NT2/D1 (cell line): ENCODE measurements at places on chromosomes 4 and X.

DNA sequence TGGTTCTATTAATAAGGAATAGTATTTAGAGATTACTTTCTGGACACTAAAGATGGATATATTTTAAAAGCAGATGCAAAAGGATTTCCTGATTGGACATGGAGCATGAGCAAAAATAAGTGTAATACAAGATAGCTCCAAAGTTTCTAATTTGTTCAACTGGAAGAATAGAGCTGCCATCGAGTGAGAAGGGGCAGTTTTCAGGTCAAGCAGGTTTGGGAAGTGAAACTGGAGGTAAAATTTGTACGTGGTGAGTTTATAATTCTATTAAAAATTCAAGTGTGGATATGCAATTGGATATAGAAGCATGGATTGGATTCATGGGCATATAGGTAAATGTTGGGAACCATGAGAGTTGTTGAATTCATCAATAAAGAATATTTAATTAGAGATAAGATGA is 31.8 kb downstream of the PRDM8 start:
- no peak for DNase-seq

DNA sequence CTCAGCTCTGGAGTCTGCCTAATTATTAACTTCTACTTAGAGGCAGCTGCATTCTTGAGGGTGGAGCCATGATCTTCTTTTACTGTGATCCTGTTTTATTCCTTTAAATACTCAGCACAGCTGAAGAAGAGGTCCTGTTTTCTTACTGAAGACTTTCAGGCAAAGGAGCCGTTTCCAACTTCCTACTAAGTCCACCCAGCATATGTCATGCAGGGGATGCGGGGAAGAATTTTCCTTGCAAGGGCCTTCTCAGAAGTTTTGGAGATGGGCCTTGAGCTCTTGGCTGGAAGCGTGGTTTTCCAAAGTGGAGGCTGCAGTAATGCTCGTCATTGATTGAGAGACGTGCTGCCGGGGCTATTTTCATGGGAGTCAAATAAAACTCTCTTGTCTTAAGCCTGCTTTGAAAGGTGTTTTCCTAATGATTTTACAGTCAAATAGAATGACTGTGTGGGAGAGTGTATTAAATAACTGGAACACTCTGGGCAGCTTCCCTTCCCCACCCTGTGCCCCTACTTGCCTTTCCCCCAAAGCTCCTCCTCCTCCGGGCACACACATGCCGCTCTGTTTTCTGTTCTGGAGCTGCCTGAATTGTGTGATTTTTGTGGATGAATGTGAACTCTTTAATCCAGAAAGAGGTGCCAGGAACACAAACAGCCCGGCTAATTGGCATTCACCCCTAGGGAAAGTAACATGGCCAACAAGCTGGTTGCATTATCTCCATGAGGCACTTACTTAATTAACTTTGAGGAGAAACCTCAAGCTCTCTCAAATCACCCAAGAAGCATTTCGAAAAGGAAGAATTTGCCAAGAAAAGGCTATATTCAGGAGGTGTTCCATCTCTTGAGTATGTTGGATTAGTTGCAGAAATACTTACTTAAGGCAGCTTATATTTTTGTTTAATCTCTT is 28.1 kb downstream of the FGF2 start:
- DNase-seq, result no peak

- DNase-seq, result no peak
Measured at GRCh38 chr4:104772849-104773248, 278.2 kb upstream of the CXXC4 start.

DNA sequence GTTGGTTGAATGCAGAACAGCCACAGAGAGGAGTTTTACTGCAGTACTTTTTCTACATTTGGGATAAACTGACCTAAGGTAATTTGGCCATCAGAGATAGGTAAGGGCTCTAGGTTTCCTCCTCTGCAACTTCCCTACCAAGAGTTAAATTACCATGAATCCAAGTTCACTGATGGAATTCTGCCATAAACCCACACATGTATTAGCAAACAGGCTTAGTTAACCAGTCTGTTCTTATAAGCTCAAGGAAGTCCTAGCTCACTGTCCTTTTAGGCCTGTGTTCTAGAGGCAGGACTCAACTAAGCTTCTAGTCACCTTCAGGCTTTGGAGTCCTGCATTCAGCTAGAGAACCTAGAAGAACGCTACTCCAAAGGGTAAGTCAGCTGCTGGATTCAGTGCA is 4.0 kb downstream of the FAM114A1 start:
- no peak for DNase-seq

DNA sequence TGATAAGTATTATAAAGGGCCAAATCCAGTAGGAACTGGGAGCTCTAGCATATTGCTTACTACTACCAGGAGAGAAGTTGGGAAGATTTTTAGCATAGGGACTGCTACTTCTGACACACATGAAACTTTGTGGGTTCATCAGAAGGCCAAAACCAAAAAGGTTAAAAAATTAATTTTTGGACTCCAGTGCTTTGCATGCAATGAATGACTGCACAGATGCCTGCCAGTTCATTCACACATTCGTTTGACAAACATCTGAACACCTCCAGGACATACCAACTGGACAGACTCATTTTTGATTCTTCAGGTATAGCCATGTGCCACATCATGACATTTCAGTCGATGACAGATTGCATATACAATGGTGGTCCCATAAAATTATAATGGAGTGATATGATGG is 79.8 kb downstream of the MID1IP1 start:
- no peak for DNase-seq

DNA sequence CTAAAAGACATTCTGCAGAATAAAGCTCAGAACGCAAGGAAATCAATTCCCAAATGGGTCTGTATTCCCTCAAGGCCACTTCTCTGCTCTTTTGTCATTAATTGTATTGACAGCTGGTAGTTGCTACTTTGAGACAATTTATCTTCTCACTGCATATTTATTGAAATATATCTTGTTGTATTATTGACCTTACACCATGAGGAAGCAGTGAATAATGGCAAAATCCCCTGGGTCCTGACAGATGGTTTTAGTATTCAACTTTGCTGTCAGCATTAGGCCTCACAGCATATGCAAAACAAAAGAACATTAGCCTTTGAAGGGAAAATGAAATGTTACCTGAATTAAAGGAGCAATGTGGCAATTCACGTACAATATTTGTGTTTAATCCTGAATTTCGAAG is 406.1 kb upstream of the TRAM1L1 start:
- DNase-seq, result no peak

DNA sequence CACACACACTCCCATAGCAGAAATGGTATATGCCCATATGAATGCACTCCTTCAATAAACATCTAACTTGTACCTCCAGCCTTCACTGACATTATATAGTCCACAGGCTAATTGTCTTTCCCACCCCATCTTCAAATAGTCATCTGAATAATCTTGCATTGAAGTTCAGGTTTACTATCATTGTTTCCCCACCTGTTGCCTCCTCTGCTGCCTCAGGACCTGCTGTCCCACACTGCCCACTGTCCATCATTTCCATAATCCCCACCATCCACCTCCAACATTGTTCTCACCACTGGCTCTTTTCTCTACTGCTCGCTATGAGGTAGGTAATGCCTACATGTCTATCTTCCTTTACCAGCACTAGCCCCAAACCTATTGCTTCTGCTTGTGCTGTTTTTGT is 66.1 kb downstream of the TBC1D9 start:
- no peak for DNase-seq

- no peak for DNase-seq
Measured at GRCh38 chr4:76780781-76781697, 116.9 kb downstream of the SOWAHB start.

DNA sequence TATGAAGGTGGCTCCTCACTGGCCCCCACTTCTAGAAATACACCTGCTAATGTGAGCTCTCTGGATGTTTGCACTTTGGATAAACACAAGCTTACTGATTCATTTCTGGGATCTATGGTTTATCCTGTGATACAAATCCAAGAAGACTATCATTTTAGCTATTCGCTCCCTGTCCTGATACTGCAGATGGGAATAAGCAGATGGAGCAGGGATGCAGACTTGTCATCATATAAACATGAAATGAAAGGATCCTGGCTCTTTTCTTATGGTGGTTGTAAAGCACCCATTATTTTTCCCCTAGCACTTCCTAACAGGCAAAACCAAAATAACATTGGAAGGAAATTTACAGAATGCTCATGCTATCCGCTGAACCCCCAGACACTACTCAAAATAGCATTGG is 162.9 kb upstream of the NOCT start:
- no peak for DNase-seq

GRCh38 chr4:119300101-119300978 is 21.6 kb downstream of the FABP2 start:
- peak; percentile 74 for DNase-seq

DNA sequence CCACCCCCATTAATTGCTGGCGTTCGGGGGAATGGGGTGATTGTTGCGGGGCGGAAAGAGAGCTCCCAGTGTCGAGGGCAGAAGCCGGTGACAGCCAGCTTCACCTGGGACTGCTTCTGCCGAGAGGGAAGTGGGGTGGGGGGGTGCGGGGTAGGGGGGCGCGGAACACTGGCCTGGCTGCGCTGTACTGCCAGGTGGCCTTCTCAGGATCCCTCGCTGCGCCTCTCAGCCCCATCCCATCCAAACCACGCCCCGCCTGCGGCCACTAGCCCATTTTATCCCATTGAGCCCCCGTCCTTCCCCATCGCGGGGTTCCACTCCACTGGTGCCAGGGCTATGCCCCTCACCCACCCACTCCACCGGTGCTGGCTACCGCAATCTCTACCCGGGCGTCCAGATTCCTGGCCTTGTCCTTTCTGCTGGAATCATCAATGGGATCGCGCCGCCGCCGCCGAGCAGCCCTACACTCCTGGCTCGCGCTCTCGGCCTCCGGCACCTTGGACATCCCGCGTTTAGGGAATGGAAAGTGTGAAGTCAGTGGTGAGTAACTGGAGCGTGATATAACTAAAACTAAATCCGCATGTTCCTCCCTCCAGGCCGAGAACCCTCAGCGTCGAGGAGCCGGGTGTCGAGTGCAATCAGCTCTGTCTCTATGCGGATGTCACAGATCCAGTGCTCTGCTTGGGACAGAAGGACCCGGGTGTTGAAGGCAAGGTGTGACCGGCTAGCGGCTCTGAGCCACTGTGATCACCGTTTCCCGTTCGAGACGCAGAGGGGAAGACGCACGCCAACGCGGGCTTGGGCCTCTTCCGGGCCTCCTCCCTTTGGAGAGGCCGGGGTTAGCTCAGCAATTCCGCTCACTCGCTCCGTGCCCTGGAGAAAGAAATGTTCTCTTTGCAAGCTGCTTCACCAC is 20.5 kb downstream of the NKX3-2 start:
- no peak for DNase-seq

DNA sequence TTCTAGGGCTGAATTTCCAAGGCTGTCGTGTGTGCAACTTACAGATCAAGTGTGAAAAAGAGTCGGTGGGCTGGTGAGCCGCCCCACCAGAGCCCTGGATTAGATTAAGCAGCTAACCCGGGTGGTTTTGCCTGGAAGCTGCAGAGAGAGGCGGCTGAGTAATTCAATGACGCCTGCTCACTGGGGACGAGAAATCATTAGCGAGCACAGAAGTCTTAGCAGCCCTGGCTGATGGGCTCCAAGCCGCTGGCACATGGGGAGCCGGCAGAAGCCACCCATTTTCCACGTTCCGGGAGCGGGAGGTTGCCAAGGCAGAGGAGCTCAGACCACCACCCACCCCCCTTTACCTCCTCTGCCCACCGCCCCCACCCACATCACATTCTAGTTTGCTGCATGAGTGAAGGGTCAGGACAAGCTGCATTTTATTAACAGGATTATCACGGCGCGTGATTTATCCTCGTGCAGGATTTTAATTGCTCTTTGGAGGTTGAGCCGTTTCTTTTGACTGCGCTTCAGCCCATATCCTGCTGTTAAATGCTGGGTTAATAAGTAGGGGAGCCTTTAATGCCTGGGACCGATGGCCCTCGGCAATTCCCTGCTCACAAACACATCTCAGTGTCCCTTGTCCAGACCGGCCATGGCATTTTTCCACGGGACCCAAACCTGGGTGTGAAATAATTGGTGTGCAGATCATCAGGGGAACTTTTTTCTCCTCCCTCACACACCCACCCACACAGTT is 19.1 kb downstream of the BCOR start:
- DNase-seq, result no peak

DNA sequence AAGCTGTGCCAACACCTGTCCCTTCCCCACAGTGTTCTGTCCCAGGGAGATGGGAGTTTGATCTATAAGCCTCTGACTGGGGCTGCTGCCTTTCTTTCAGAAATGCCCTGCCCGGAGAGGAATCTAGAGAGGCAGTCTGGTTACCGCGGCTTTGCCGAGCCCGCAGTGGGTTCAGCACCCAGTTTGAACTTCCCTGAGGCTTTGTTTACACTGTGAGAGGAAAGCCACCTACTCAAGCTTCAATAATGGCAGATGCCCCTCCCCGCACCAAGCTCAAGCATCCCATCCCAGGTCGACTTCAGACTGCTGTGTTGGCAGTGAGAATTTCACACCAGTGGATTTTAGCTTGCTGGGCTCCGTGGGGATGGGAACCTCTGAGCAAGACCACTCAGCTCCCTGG is 33.3 kb upstream of the ARSJ start:
- DNase-seq, result no peak

DNA sequence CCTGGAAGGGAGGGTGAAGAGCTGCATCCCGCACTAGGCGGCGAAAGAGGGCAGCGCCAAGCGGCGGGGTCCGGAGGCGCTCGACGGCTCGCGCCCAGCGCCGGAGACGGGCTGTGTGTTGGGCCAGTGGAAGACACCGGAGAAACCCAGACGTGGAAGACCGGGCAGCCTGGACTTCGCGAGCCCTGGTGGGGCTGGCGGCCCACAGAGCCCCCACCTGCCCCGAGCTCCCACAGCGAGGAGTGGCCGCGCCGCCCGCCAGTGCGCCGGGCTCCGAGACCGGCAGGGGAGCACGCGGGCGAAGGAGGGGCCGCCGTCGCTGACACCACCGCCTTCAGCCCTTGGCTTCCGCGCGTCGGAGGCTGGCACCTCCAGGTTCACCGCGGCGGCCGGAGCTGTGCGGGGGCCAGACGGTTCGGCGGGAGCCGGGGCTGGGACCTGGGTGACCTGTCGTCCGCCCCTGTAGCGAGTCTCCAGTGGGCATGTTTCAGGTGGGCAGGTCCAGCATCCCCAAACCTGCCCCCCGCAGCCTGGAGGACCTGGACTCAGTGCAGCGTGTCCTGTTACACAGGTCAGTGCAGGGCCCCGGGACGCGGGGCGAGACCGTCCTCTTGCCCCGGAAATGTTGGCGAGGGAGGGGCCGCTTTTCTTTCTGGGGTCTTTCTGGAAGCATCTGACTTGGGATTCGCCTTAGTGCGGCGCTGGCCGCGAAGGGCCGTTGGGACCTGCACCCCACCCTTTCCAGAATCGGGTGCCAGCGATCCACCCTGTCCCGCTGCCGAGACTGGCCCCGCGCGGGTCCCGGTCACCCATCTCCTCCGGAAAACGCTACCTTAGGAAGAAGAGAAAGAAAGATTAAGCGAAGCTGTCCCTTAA is 9.6 kb upstream of the INTU start:
- DNase-seq, result no peak

- no peak for DNase-seq
Measured at GRCh38 chr4:121373841-121374240, 7.0 kb downstream of the QRFPR start.
